ENCODE measurements at places on chromosomes 12 and 14.

- no peak for DNase-seq
Measured at GRCh38 chr12:94123127-94123526, 25.2 kb upstream of the PLXNC1 start.

- no peak for DNase-seq
Measured at GRCh38 chr14:75318353-75318752, 39.7 kb downstream of the FOS start.

DNA sequence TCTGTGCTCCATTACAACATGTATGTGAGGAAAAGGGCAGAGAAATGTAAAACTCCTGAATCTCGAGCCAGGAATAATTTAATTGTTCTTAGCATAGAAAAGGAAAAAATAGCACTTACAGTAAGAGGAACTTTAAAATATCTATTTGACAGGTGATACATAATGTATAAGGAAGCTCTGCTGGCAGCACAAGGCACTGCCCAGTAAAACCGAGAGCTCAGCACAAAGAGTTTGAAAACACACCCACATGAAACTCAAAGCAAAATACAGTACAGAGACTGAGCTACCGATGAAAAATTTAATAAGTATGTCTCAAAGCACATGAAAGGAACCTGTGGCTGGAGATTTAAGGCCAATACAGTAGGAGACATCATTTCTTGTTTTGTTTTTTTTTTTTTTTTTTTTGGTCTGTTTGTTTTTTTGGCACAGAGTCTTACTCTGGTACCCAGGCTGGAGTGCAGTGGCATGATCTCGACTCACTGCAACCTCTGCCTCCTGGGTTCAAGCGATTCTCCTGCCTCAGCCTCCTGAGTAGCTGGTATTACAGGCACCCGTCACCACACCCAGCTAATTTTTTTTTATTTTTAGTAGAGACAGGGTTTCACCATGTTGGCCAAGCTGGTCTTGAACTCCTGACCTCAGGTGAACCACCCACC lies 19.2 kb downstream of the CLIP1 start:
- DNase-seq: no peak

- DNase-seq: no peak
Measured at GRCh38 chr12:76921100-76921471, 42.3 kb upstream of the CSRP2 start.

DNA sequence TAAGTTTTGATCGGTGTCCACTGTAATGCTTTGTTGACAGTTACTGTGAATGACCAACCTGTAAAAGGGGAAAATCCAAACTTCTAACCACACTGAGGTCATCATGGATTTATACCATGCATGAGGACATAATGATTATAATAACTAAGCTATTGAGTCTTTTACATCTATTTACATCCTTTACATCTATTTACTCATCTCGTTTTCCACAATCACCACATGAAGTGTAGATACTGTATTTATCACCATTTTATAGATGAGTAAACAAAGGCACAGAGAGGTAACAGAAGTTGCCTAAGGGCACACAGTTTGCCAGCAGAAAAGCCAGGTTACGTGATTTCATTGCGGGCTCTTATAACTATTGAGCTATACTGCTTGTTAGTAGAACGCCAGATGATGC lies 27.9 kb upstream of the EID3 start:
- no peak for DNase-seq

- DNase-seq: no peak
Measured at GRCh38 chr14:68506645-68507419, 286.0 kb downstream of the ZFP36L1 start.

DNA sequence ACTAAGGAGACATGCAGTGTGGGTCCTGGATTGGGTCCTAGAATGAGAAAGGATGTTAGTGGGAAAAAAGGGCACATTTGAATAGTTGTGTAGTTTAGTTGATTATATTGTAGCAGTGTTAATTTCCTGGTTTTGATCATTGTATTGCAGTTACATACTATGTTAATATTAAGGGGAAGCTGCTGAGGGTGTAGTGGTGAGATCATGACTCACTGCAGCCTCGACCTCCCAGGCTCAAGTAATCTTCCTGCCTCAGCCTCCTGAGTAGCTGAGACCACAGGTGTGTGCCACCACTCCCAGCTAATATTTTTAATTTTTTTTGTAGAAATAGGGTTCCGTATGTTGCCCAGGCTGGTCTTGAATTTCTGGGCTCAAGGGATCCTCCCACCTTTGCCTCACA lies 21.7 kb downstream of the BORCS5 start:
- no peak for DNase-seq
